NCI-H2171 (cell line): ENCODE measurements at places on chromosomes 1 and 21.

- DNase-seq: peak; percentile 54
Observed at GRCh38 chr1:93979718-93980319, 70.6 kb upstream of the GCLM start.

DNA sequence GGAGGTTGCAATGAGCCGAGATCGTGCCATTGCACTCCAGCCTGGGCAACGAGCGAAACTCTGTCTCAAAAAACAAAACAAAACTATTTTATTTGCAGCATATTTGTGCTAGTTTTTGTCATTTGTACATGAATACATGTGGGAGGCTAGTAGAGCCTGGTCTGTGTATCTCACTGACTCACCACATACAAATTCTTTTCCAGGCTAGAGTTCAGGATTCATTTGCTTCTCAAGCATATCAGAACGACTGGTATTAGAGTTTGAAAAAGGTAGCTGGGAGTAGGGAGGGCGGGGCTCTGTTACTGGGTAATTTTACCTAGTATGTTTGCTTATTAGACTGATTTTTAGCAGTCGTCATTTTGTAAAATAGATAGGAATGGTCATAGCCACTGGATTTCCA, 4.5 kb upstream of the TOR3A start:
- no peak for DNase-seq

DNA sequence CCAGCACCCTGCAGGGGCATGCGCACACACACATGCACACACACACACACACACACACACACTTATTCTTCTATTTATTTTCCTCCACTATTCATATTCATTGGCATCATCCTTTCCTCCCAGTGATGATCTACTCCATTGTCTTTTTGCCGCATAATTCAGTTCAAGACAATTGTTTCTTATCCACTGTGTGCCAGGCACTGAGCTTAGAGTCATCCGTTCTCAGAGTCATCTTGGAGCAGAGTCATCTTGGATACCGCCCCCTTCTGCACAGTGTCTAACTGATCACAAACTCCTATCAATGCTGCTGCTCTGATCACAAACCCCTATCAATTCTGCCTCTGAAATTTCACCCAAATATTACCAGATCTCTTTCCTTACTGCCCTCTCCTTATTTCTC, 102.8 kb upstream of the PROX1 start:
- no peak for DNase-seq

- no peak for DNase-seq
Observed at GRCh38 chr1:211546543-211546942, 32.4 kb downstream of the SLC30A1 start.

DNA sequence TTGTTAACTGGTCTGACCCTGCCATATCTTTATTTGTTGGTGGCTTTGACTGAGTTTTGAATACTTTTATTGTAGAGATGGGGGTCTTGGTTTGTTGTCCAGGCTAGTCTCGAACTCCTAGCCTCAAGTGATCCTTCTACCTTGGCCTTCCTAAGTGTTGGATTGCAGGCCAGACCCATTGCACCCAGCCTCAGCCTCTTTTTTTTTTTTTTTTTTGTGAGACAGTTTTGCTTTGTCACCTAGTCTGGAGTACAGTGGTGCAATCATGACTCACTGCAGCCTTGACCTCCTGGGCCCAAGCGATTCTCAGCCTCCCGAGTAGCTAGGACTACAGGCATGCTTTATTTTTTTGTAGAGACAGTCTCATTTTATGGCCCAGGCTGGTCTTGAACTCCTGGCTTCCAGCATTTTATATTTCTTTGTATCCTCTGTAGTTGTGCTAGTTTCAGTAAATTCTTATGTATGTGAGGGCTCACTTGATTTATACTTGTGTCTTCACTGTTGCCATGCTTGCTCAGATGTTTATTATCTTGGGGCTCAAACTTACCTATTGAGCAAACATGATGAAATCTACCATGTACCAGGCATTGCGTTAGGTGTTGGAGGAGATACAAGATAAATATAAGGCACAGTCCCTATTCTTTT, 24.1 kb downstream of the THRAP3 start:
- DNase-seq: no peak

GRCh38 chr1:16175610-16176553, 20.0 kb upstream of the EPHA2 start:
- no peak for DNase-seq

DNA sequence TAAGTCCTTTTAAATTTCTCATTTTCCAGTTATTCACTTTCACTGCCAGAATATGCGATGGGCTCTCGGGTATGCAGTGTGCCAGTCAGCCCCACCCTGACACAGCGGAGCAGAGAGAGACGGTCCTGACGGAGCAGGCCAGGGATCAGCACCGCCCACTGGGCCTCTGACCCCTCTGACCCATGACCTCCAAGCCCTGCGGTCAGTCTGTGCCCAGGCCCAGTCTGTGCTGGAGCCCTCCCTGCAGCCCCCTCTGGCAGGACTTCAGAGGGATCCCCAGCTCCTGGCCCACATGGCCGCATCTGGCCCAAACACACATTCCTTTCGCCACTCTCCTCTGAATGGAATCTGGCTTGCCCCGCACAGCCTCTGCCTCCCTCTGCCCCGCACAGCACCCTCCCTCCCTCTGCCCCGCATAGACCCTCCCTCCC, 43.4 kb upstream of the COL6A2 start:
- no peak for DNase-seq
